ENCODE measurements at places on chromosomes 4 and X. TPM values are rescaled to one million over a fixed set of nuclear protein-coding genes. Genes with fewer than 3 reads are reported as not detected.

The FRMD7 gene
- not detected for total RNA-seq

The LRRC66 gene
- not detected for total RNA-seq

The DGAT2L6 gene
- not detected for total RNA-seq

The FAM241A gene
- total RNA-seq, result 1.4 TPM

The SAP30 gene
- 64.3 TPM for total RNA-seq

The CLDN34 gene
- total RNA-seq, result not detected

The GAGE12F gene
- total RNA-seq, result not detected

The TEX11 gene
- total RNA-seq, result not detected

The FRMPD3 gene
- 0.15 TPM for total RNA-seq

The CACNA1F gene
- total RNA-seq, result not detected

The GRPEL1 gene
- 78.2 TPM for total RNA-seq

The PRSS12 gene
- 3.1 TPM for total RNA-seq

The H2BW2 gene
- not detected for total RNA-seq

The KIAA1210 gene
- not detected for total RNA-seq

The HHIP gene
- total RNA-seq, result 0.28 TPM

The PTPN13 gene
- total RNA-seq, result 107 TPM

The GPR34 gene
- total RNA-seq, result not detected

The SLC7A11 gene
- 40.6 TPM for total RNA-seq

DNA sequence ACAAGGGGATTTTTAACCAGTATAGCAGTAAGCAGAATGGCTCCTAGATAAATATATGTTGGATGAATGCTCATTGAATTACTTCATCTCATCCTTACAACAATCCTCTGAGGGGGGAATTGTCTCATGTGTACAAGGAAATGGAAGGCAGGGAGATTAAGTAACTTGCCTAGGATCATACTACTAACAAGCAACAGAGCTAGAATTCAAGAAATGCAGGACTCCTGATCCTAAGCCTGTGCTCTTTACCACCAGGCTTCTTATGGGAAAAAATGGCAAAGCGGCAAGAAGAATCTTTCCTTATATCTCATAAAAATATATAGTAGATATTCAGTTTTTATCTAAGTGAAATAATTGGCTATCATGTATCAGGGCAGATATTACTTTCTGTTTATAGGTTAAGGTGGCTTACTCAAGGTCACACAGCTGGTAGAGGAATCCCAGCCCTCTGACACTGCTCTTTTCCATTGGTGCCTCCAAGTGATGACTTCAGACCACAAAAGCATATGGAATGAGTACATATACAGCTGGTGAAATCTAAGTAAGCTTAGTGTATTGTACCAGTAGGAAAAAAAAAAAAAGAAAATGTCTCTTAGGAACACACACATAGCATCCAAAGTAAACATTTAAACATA, 2.1 kb downstream of the ABHD18 start:
- DNase-seq, result no peak

GRCh38 chr4:101172369-101172768, 175.0 kb downstream of the PPP3CA start:
- no peak for DNase-seq

- peak; percentile 10 for DNase-seq
These were observed 28.2 kb downstream of the IL13RA1 start for GRCh38 chrX:118755633-118756032.

GRCh38 chrX:17415242-17415810, 40.3 kb downstream of the NHS start:
- no peak for DNase-seq

DNA sequence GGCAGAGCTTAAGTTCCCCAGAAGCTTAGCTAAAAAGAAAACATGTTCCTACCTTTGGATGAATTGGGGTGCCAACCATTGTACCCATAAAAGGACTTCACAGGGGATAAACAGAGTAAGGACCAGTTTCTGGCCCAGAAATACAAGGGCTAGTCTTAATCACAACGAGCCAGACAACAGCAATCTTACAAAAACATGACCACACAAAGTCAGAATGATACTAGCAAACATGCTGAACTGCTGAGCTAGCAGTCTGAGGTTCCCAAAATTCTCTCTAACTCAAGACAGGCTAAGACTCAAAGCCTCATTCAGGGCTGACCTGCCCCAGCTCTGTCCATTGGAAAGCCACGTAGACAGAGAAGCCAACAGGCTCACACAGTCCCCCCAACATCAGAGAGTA, 40.3 kb downstream of the ATP11C start:
- no peak for DNase-seq

DNA sequence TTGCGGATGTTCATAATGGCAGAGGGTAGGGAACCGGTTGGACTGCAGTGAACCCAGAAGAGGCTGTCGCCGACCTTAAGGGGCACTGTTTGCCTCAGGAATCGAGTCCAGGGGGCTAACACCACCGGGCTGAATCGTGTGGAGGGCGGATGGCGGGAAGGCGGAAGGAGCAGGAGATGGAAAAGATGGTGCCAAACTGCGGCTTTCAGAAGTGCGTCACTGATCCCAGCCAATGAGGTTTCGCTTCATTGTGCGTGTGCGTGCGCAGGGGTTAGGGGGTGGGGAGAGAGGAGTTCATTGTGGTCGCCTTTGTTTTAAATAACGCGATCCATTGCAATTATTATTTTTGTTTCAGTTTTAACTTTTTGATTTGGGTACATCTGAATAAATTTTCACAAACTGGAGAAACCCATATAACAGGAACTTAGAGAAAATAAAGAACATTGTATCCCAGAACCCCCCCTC, at the start of gene NAA11:
Gene NAA11, minus strand, starts transcription at position 198 of the 465 bp plus-strand sequence. Its CDS starts 184 bp downstream, at position 14.
- DNase-seq, result no peak

DNA sequence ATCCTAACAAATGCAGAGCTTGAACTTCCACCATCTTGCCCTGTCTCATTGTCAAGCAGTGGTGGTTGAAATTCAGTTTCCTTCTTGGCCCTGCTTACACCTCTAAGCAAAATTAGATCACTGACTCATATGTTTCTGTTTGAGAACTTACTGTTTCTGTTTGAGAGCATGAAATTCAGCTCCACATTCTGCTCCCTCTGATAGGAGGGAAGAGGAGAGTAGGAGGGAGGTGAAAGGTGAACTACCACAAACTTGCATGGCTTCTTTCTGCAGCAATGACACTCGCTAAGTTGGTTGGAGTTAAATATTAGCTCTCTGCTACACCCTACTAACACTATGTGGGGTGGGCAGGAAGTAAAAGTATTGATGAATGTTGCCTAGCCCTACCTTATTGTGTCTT, 117.8 kb upstream of the EDA2R start:
- DNase-seq, result no peak

DNA sequence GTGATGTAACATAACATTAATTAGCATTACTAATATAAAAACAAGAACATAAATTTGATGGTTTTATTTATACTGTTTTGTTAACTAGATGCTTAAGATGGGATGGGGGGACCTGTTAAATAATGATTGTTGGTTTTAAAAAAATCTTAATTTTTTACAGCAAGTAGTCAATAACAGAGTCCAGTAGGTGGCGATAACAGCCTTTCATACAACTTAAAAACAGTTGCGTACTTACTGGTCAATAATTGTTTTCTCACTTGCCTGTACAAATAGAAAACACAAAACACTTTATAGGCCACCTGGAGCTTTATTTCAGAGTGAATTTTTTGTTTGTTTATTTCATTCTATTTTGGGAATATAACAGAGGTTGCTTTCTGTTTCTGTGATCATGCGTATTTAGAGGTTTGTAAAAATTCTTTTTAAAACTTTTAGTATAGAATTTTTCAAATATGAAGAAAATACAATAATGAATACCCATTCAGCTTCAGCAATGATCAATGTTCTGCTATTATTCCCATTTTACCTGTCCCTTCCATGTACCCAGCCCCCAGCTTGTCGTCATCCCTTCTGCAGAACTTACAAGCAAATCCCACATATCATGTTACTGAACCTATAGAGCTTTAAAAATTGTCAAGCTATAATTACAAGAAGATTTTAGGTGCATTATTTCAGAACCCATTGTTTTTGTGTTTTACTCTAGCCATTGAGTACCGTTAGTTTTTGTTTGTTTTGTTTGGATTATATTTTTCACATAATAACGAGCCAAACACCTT, 97.1 kb downstream of the MRPL1 start:
- peak; percentile 38 for DNase-seq

GRCh38 chr4:306551-306961, 1.3 kb upstream of the ZNF732 start:
- no peak for DNase-seq

DNA sequence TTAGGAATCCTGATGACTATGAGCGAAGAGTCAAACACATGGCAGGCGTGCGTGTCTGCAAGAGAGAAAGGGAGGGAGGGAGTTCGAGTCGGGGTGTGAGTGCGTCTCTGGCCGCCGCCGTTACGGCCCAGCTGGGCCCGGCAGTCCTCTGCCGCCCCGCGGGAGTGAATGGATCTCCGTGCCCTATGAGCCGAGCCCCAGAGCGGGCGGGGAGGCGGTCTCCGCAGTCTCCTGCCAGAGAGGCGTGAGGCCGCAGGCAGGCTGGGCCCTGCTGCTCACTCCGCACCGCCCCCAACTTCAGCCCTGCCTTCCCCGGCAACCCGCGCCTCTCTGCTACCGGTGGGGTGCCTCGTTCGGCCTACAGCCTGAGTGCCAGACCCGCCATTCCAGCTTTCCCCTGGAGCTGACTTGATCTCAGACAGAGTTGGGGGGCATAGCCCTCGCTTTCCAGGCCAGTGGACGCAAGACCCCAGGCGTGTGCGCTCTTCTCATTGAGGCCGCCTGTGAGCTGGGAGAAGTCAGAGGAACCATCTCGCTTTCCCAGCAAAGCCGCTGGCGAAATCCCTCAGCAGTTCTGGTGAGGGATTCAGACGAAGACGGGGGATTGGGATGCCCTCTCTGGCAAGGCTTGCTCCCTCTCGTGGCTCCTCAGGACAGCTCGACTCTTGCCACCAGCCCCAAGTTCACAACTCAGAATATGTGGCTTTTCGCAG, 1.4 kb downstream of the SLC16A2 start:
- peak; percentile 45 for DNase-seq

GRCh38 chr4:41175794-41176193, 38.5 kb downstream of the APBB2 start:
- no peak for DNase-seq

DNA sequence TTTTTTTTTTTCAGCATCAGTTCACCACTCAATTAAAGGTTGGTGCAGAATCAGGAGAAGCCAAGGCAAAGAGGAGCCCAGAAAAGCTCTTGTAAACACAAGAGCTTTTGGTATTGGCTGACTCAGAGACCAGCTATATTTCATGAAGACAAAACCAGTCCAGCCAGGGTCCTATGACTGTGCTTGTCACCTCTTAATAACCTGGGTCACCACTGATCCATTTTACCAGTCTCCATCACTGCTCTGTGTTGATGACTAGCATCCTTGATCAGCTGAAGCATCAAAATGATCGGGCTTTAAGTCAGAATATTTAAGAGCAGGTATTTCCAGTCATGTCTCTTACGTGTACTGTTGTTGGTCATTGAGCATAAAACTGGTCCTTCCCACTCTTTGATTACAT, 237.9 kb downstream of the PACRGL start:
- no peak for DNase-seq

DNA sequence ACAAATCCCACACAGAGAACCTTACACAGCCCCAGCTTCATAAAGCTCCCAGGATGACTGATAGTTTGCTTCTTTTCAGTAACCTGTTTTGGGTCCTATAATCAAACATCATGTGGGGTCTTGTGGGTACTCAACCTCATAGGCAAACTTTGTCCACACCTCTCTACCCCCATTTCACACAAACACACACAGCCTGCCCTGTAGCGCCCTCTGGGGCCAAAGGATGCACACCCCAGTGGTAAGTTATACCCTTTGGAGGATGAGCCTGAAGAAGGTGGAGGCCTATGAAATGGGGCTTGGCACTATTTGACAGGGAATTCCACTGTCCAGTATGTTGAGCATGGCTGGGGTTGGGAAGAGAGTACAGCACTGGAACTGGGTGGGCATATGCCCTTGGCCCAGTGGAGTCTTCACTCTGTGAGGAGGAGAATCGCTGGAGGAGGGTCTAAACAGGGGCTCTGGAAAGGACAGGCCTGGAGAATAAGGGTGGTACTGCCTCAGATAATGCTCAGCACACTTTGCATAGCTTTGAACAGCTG, 30.5 kb upstream of the COL25A1 start:
- peak; percentile 61 for DNase-seq

GRCh38 chrX:147912093-147912801, 528 bp downstream of the FMR1 start:
- DNase-seq, result peak; percentile 45

DNA sequence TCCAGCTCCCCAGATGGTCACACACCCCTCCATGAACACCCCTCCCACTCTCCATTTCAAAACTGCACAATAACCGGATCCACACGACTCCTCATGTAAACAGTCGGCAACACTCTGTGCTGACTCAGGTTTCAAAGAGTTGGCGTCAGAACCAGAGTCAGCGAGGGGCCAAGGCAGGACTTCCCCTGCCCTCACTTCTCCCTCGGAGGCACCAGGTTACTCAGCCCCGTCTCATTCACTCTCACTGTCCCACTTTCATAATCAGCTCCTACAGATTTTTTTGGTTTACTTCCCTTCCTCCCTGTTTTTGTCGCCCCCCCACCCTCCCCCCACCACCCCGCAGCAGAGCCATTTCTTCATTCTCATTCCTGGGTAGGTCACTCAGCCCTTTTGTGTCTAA, 2.7 kb upstream of the TIMP1 start:
- DNase-seq, result no peak

GRCh38 chrX:111585337-111585736, 73.9 kb downstream of the SERTM2 start:
- DNase-seq, result no peak

- DNase-seq, result no peak
These were observed 11.9 kb downstream of the HADH start for GRCh38 chr4:108001540-108002135.

GRCh38 chr4:99696801-99697200, 39.2 kb upstream of the C4orf54 start:
- DNase-seq, result no peak

DNA sequence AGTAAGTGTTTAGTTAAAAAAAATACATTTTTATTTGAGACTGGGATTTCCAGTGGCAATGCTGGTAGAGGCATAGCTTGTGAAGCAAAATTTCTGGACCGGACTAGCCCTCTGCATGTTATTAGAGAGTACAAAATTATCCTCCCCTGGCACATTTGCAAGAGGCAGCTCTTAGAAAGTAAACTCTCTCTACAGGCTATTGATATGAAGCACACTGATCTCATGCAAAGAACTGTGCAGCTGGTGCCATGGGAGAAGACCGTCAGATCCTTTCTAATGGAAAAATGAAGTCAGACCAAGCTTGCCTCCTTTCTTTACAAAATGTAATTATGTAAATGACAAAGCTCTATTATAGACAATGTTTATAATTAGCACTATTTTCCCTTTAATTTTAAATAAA, 2717.2 kb downstream of the PCDH7 start:
- no peak for DNase-seq

- DNase-seq, result no peak
These were observed 89.9 kb upstream of the PAK3 start for GRCh38 chrX:111006116-111006515.

DNA sequence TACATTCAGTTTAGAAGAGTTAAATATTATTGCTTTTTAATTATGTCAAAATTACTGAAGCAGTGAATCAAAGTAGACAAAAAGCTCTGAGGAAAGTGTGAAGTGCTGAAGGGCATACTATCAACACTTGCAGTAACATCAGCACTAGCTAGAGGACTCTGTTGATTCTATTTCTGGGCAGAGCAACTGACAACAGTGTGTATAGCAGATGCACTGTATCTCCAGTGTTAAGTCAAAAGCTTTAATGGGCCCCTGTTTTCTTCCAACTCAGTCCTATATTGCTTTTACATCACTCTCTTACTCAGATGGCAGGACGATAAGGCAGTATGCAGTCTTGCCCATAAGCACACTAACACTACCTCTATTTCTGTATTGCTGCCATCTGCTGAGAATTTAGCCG, 435.2 kb upstream of the AMOT start:
- no peak for DNase-seq

GRCh38 chrX:17740137-17741122, 3.1 kb downstream of the SCML1 start:
- no peak for DNase-seq

GRCh38 chr4:18034099-18034498, 12.5 kb upstream of the LCORL start:
- DNase-seq, result no peak
